ENCODE measurements at places on chromosomes 4 and X. TPM values are rescaled to one million over a fixed set of nuclear protein-coding genes. Genes with fewer than 3 reads are reported as not detected.

GRCh38 chrX:48514126-48514806 is 5.5 kb downstream of the PORCN start:
- DNase-seq, result no peak

DNA sequence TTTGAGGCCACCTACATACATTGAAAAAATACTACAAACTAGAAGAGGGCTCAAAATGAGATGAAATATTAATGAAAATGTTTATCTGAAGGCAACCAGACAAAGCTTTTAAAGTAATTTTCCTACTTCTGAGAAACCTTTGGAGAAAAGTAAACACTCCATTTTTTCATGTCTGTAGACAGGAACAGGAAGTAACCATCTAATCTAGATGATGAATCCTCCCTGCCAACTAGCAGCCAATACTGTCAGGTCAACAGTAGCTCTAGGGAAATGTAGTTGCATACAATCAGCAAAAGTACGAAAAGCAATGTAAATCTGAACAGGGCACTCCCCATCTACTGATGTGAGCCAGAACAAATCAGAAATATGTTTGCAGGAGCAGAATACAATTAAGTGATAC is 49.0 kb downstream of the AMMECR1 start:
- no peak for DNase-seq

DNA sequence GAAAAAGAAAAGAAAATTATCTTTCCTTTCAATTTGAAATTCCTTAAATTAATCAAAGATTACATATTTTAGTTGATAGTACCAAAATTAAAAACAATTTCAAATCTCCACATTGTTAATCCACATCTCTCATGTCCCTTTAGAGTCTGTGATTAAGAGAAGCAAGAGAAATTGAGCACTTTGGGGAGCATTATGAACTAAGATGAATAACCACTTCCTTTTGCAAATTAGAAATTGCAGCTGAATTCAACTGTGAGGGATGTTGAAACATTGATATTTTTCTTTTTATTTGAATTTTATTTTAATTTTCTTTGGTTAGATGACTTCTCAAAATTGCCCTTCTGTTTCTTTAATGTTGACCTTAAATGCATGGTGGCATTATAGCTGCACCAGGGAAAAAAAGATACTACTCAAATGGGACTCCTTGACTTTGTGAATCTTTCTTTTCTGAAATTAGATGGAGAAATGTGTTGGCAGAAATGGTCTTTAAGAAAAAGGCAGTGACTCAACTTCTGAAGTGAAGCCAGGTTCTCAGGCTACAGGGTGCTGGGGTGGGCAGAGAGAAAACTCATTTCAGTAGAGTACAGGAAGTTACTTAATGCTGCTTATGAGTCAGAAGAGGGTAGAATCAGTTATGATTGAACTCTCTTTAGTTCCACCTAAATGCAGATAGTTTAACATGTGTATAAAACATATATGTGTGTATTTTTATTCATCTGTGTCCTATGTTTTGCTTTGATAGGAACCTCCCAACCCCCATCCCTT is 92.0 kb upstream of the TNIP3 start:
- no peak for DNase-seq

DNA sequence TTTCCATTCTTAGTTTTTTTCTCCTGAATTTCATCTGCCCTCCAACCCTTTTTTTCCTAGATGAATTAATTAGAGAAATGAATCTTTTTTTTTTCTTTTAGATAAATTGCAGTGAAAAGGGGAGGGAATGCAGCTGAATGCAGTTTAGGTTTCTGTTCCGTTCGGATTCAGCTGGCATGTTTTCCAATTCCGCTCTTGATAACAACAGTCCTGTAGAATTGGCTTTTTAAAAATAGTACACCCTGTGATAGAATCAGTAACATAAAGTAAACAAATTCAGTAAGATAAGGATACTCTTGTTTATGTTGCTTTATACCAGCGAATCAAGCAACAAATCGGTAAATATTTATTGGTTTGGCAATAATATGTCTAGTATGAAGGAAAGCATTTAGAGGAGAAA is 103.5 kb downstream of the UNC5C start:
- DNase-seq, result no peak

DNA sequence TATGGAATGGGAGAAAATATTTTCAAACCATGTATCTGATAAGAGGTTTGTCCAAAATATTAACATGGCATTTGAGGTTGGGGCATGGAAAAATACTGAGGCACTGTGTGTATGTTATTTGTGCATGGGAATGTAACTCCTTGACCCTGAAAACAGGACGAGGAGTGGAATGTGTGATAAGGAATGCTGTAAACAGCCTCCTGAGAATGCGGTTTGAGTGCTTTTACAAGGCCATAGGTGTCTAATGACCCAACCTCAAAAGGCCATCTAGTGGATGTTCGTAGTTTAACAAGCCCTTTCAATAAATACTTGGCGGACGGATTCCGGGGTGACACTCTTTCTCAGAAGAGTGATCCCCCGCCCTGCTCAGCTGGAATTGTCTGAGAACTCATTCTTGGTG is 162.9 kb upstream of the USP9X start:
- DNase-seq, result no peak

- no peak for DNase-seq
Observed at GRCh38 chr4:38359113-38359512, 304.9 kb upstream of the KLF3 start.

DNA sequence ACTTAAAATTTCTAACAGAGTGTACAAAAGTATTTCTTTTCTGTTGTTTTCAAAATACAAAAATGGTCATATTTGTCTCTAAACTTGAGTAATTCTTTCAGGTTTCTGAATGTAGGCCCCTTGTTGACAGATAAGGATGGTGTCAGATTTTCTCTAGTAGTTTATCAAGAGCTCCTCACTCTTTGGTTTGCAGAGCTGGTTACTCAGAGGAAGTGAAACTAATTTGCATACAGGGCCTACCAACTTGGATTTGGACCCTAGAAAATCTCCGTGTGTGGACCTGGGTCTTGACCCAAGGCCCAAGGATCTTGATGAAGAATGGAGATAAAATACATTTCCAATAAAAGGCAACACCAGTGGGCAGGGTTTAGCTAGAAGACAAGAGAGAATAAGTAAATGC is 433 bp upstream of the ADH6 start:
- no peak for DNase-seq

DNA sequence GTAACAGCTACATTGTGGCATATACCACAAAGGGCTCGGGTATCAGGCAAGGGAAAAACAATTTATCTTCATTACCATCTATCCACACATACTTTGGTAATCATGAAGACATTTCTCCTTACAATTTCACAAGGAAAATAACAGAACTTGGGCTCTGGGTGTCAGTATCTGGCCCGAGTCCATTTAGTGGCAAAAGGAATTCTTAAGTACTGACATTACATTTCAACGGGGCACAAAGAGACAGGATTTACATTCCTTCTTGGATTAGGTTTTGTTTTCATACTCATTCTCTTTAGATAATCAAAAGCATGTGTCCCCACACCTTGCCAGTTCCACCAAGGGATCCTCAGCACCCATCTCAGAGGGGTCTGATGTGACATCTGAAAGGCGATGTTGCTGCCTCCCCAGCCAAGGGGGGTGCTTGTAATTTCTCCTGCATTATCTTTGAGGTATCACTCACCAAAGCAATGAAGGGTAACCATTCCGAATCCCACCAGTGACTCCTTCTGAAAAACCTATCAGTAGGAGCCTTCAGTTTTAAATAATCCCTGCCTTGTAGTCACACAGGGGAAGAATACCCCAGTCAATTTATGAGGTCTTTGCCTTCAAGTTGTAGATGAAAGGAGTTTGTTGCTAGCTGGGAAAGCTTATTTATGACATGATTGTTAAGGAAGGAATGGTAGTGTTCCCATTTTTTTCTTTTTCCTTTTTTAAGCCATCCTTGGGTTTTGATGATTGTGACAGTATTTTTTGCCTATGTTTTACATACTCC is 118.6 kb downstream of the PALLD start:
- no peak for DNase-seq

DNA sequence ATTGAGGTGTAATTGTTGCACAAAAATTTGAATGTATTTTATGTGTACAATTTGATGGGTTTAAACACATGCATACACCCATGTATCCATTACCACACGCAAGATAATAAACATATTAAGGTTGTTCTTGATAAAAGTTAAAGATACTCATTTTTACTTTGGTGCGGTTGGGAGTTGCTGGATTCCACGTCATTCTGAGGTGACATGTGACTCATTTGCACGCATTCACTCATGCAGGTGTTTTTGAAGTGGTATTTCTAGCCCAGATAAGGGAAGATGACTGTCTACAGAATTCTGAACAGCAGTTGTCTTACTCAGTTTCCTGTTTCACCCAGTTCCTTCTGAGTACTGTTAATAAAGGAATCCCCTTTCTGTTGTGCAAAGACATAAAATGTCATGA is 142.0 kb downstream of the RTL3 start:
- no peak for DNase-seq

GRCh38 chrX:132216806-132217202 is 2.4 kb downstream of the RAP2C start:
- no peak for DNase-seq

- no peak for DNase-seq
Observed at GRCh38 chr4:184548648-184549341, 74.4 kb upstream of the IRF2 start.

DNA sequence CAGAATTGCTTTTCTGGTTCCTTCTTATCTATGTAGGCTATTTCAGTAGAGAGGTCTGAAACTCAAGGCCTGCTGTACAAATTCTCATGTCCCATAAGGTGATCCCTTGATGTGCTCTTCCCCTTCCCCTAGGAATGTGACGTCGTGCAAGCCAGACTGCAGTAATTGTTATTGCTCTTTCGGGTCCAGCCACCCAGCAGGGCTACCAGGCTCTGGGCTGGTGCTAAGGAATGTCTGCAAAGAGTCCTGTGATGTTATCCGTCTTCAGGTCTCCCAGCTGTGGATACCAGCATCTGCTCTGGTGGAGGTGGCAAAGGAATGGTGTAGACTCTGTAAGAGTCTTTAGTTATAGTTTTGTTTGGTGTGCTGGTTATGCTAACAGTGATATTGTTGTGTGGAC is 378.7 kb downstream of the C4orf33 start:
- DNase-seq, result no peak

GRCh38 chrX:14712096-14712495 is 160.8 kb downstream of the FANCB start:
- no peak for DNase-seq

DNA sequence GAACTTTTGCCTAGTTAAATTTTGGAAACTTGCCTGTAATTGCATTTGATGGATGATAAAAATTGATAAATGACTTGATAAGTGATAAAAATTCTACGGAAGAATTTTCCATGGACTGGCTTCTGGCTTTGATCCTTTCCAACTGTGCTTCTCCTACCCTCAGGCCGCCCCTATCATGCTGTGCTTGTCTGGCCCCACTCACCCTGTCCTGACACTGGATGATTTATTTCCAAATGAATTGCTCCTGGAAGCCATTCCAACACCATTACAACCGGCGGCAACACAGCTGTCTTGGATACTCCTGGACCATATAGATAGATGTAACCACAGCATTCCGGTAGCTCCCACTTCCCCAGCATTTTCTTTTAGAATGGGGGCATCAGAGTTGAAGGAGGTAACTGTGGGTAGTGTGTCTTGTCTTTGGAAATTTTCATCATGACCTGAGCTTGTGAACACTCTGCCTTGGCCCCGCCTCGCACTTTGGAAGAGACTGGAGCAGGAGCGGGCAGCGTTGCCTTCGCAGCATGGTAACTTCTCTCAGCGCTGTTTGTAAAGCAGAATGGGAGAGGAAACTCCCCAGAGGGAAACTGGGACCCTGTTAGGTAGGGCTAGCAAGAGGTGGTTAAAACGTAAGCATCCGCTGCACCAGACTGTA is 77.4 kb downstream of the TBL1X start:
- no peak for DNase-seq

GRCh38 chr4:145722561-145722960 is 42.6 kb downstream of the C4orf51 start:
- DNase-seq, result no peak

GRCh38 chrX:16999275-16999674 is 52.8 kb downstream of the REPS2 start:
- DNase-seq, result no peak

DNA sequence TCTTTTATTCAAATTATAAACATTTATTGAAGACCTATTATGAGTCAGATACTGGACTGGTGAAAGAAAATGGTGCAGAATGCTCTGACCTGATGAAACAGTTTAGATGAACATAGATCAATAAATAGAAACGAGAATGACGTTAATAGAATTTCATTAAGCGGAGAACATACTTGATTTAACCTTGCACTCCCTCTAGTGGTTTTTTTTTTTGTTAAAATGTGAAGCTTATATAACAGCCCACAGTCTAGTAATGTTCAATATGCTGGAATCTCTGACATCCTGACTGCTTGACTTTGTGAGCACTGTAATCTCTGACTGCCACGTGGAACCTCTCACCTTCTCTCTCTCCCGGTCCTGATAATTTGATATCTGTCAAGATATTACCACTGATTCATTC is 32.3 kb downstream of the HDAC8 start:
- DNase-seq, result no peak

DNA sequence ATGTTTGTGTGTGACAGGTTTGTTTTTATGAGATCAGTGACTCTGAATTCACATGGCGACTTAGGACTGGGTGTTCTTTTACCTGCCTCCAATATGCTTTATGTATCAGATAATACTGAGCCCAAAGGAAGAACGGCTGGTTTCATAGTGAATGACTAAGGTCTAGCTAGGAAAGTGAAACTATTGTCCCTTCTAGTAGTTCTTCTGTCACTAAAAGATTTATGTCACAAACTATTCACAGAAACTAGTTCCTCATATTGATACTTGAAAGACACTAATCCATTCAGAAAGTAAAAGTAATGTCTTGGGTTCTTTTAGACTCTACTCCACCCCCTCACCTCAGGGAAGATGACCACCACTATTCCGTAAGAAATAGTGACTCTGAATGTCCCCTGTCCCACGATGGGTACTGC is 81.7 kb downstream of the EGF start:
- DNase-seq, result no peak

DNA sequence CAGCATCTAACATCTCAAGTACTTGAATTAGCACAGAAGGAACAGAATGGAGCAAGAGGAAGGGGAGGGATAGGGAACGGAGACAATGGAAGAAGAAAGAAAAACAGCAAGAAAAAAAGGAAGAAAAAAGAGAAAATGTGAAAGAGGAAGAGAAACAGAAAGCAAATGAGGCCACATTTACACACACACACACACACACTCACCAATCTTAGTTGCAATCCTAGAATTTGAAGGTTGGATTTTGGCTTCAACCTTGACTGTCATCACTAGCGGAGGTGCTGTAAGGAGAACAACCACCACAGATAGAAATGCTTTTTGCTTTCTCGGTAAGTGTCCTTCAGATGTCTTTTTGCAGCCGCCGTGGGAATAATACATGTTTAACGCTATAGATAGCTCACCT is 327.1 kb upstream of the NWD2 start:
- DNase-seq, result no peak

The MAGEB2 gene
- total RNA-seq, result not detected

The CT55 gene
- total RNA-seq, result 0.40 TPM

The PAGE2B gene
- total RNA-seq, result not detected

The PAK3 gene
- 18.4 TPM for total RNA-seq

The FAM133A gene
- total RNA-seq, result 0.11 TPM

The CENPI gene
- 13.2 TPM for total RNA-seq
